ENCODE measurements at places on chromosomes 5 and 9.

- DNase-seq = no peak
Measured at GRCh38 chr9:135671591-135672041, 8.5 kb downstream of the LCN9 start.

GRCh38 chr9:110797611-110798010 is 129.0 kb downstream of the MUSK start:
- DNase-seq = no peak

DNA sequence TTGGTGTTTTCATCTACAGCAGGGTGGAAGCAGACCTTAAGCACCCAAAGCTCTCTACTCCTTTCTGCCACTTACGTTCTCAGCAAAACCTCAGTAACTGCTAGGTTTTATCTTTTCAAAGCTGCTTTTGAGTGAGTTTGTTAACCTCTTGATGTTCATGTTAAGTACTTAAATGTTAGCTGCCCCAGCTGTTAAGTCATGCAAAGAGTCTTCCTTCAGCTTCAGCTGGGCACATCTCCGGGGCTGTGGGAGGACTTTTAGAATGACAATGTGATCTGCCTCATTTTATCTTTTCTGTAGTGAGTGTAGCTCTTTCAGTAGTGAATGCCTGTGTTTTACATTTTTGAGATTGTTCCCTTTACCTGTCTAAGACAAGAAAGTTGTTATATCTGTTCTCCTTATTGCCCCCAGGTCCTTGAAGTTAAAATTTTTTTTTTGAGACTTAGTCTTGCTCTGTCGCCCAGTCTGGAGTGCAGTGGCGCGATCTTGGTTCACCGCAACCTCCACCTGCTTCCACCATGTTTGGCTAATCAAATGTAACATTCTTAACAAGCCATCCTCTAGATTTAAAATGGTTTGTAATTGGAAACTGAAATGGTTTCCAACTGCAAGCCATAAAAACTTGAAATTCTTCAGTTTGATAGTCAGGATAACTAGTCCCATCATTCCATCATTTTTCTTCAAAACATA is 19.6 kb downstream of the KDM4C start:
- no peak for DNase-seq

- DNase-seq = peak; percentile 68
Measured at GRCh38 chr5:10563110-10563944, 543 bp upstream of the ANKRD33B start.

- no peak for DNase-seq
Measured at GRCh38 chr9:105054491-105054890, 126.5 kb upstream of the ABCA1 start.
